Stimulated activated CD4-positive, alpha-beta T cell treated with anti-CD3 and anti-CD28 coated beads, Interleukin-12 subunit alpha, Interleukin-12 subunit beta, amount 100 ng/mL, for 24 hours (primary cell): ENCODE measurements at places on chromosomes 7 and 10.

- DNase-seq = no peak
Observed at GRCh38 chr7:19413443-19413965, 268.3 kb upstream of the FERD3L start.

DNA sequence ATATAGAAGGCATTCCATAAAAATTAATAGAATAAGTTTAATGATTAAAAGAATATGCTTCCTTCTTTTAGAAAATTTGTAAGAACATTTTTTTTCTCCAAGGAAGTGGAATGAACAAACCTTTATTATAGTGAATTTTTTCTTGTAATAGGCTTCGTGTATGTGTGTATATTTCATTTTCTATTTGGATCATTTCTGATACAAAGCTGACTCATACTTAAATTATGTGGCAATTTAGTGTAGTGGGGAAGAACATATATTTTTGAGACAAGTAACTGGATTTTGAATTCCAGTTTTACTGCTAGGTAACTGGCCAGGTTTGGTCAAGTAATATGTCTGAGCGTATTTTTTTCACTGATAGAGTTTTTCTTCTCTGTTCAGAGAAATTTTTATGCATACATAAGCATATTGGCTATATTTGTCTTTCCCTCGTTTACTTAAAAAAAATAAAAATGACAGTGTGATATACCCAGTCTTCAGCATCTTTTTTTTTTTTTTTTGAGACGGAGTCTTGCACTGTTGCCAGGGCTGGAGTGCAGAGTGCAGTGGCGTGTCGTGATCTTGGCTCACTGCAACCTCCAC is 50.8 kb downstream of the CDK13 start:
- no peak for DNase-seq

DNA sequence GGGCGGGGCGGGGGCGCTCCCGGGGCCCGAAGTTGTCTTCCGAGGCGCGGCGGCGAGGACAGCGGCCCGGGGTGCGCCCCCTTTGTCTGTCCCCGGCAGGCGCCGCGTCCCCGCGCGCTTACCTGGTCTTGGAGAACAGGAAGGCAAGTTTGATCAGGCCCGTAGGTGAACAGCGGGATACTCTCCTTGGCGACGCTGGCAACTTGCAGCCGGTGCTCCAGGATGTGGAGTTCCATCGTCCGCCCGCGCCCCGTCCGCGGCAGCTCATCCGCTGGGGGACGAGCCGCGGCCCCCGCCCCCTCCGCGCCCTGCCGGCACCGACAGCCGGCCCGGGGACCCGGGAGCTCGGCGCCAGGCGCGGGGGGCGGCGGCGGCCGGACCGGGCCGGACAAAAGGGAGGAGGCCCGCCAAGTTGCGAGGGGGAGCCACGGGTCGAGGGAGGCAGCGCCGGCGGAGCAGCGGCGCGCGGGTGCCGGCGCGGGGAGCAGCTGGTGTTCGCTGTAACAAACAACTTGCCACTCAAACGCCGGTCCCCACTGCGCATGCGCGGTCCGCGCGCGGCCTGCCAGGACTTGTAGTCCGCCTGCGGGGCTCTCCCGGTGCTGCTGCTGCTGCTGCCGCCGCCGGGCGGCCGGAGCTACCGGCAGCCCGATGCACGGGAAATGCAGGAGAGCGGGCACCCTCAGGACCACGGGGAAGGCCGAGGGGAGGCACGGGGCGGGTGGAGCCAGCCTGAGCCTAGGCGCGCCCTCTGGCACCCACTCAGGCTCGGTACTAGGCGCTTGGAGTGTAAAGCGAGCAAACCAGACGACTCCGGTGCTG is 35.6 kb upstream of the SPDYE3 start:
- DNase-seq = peak; percentile 96

DNA sequence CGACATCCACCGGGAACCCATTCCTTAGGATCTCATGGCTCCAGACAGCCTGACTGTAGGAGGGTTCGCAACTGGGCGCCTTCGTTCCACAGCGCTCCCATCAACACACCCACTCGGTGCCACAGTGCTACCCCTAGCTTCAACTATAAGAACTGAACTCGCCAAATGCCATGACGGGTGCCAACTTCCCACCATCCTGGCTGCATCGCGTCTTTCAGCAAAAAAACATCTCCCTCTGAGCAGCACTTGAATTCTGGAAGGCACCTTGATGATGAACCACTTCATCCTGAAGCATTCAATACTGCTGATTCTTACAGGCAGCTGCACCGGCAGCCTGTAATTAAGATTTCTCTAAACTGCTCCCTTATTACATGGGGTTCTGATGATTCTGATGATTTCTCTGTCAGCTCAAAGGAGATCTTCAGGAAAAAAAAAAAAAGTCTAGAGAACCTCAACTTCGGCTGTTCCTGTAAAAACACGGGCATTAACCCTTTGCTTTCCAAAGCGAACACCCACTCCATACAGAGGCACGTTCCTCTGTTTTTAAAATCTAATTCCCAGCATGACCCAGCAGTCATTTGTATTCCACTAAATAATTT is 1.3 kb downstream of the CYTH3 start:
- DNase-seq = no peak

DNA sequence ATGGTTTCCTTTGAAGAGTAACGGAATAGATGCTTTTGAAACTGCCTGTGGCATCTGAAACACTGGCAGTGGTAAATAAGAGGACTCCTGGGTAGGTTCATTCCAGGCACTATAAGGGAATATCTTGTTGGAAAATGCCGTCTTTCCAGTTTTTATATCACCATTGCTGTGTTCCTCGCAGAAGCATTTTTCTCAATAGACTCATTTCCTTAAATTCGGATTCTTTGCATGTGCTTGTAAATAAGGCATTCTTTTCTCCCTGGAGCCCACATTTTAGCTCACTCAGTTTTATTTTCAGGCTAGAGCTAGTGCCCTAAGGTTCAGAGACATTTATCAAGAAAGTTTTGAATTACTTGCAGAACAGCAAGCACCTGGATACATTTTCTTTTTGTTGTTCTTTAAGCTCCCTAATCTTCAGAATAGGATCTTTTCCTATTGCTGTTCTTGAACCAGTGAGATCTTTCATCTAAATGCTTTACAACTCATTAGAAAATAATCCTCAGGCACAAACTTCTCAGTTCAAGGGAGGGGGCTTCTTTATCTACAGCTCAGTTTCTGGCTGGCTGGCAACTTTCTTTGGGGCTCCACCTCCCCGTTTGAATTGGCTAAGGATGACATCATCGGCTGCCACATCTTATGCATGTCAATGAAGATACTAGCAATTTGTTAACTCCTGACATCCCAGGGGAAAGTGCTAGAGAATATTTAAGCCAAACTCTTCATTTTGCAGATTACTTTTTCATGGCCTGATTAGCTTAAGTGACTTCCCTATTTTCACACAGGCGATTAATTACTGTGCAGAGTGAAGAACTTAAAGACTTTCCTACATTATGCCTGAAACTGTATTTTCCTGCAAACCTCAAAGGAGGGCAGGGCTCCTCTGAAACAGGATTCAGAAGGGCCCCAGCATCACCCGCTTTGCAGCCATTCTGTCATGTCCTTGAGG is 133.7 kb upstream of the RSU1 start:
- DNase-seq = no peak

GRCh38 chr10:23479798-23480473 is 41.1 kb downstream of the OTUD1 start:
- DNase-seq = no peak

GRCh38 chr7:87592300-87592699 is 8.4 kb downstream of the ABCB1 start:
- DNase-seq = no peak

- DNase-seq = no peak
Observed at GRCh38 chr10:120424198-120424464, 32.9 kb upstream of the PLPP4 start.
